ENCODE measurements at places on chromosomes 2 and 18.

- DNase-seq: no peak
Measured at GRCh38 chr2:212815453-212815852, 276.9 kb upstream of the ERBB4 start.

DNA sequence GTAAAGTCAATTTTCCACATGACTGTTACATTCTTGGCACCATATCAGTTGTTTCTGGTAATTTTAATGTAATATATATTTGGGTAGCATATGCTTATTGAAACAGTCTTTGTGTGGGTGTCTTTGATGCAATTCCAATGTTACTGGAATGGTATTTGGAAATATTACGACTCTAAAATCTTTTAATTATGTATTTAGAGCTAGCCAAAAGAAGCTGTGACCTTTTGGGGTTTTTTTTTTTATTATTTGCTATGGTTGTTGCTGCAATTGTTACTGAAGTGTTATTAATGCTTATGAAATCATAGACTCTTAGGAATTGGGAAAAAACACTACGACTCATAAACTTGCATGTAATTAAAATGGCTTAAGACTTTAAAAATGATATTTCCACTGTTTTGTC lies 95.9 kb downstream of the AOX1 start:
- DNase-seq: no peak

DNA sequence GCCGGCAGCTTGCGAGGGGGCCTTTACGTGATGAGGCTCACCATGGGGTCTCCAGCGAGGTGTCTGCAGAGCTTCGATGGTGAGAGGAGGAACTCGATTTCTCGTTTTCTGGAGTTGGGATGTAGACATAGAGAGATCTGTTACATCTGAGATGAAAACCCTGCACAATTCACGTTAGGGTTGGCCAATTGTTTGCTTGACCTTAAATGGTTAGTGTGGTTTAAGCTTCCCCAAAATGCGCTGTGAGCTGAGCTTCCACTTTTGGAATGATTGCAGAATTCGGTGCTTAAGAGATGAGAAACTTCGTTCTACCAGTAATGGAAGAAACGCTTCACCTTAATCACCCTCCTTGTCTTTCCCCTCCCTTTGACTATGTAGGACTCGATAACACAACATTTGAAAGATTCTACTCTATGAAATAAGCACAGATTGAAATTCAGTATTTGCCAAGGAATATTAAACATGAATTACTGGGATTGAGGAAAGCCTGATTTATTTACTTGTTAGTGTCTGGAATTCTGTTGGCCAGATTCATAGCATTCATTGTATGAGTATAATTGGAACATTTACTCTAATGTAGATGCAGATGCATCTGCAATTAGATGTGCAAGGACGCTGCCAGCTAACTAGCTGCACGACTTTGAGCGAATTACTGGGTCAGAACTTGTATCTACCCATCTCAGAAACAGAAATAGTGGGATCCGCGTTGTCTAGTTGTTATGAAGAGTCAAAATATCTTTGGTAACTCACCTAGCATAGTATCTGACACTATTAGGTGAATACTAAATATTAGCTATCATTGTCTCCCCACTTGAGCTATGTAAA lies 1.6 kb upstream of the KLF7 start:
- no peak for DNase-seq

DNA sequence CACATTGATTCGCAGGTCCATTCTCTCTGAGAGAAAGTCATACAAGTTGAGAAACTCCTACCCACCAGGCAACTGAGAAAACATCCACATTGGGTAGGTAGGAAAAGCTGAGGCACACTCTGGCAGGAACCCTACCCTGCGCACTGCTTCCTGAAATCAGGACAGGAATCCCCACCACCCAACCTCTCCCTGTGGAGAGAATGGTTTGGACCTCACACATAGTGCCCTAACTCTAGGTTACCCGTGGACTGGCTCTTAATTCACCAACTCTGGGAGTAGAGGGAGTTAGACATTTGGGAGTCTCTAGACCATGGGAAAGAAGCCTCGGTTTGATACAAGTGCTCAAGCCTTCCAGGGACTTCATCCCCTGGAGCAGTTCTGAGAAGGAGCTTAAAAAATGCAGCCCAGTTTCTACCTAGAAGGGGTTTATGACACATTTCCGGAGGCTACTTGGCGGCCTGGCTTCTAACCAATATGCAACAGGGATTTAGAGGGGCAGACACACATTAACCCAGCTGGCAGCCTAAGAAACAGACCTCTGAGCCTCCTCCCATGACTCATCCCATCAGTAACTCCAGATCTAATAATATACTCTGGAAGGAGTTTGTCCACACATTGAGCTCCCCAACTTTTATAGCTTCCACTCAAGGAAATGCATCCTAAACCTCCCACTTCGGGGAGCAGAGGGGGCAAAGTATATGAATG lies 136.7 kb downstream of the EML6 start:
- DNase-seq: no peak

DNA sequence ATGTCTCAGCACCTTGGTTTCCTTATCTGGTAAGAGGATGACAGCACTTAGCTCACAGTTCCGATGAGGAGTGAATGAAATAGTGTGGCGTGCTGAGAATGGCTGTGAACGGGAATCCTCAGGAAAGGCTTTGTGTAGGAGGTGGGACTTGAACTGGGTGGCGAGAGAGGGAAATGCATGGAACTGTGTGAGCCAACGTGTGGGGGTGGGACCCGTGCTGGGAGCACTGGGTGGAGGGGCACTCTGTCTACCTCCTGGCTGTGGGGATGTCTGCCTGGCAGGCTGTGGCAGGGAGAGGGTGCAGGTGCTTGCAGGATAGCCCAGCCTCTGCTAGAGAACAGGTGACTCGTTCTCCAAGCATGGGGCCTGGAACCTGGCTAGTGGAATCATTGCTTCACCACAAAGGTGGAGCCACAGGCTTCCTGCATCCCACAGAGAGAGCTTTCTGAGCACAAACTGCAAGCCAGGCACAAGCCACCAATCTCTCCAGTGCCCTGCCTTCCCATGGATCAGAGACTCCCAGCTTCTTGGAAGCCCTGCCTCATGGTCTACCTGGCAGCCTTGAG lies 145.2 kb downstream of the CELF4 start:
- no peak for DNase-seq

DNA sequence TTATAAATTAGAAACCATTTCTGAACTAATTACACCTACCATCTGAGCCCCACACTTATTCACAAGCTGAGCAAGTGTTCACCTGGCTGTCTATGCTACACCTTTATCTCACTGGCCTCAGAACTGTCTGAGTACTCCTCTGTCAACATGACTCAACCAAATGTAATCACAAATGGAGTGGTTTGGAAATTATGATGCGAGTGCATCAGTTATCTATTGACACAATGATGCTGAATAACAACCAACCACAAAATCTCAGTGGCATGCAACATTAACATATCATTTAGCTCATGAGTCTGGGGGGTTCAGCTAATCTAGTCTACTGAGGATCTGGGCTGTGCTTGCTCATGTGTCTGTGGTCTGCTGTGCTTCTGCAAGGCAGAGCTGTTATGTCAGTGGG lies 184.2 kb upstream of the NXPH2 start:
- no peak for DNase-seq

DNA sequence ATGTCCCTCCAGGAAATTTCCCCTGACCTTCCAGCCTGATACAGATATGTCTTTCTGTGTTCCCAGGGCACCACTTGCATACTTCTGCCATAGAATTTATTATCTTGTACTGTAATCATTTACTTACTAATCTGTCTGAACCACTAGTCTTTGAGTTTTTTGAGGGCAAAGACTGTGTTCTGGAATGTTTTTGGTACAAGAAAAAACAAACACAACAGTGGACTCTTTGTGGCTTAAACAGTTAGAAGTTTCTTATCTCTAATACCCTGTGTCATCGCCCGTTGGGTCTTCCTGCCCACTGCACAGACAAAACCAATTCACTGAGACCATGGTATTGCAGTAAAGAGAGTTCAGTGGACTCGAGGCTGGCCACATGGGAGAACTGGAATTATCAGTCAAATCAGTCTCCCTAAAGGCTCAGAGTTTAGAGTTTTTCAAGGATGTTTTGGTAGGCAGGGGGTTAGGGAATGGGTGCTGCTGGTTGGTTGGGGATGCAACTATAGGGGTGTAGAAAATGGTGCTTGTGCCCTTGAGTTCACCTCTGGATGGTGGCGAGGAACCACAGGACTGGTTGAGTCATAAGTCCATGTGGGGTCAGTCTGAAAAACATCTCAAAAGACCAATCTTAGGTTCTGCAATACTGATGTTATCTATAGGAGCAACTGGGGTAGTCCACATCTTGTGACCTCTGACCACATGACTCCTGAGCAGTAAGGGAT lies 20.3 kb downstream of the RALB start:
- no peak for DNase-seq

- no peak for DNase-seq
Measured at GRCh38 chr2:73946215-73946614, 19.5 kb downstream of the DGUOK start.

- no peak for DNase-seq
Measured at GRCh38 chr2:99545066-99545465, 55.2 kb upstream of the REV1 start.

DNA sequence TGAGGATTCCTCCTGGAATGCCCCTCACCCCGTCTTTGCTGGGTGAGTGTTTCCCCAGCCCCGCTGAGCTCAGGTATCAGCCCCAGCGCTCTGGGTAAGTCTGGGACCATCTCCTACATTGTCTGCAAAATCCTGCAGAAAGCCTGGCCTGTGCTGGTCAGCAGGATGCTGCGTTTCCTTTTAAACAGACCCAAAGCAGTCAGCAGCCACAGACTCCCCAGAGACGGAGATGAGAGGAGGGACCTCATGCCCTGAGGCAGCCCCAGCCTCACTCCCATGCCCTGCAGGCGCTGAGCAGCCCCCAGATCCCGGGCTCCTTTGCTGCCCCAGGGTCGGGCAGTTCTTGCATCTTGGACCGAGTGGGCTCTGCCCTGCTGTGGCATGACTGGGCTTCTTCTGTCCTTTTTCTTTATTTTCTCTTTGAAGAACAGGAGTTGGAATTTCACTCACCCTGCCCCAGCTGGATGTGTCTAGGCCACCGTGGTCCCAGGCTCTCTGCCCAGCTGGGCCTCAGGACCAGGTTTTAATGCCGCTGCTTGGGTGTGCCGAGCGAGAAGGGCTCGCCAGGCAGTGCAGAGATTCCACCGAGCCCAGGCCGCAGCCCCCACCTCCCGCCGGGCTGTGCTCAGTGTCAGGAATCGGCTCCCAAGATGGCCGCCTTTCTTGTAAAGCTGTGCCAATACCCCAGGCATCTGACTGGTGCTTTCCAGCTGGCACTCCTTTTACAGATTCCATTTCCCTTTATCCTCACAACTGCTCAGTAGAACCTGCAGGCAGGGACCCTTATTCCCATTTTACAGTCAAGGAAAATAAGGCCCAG lies 43.6 kb downstream of the ODC1 start:
- no peak for DNase-seq

GRCh38 chr2:105509269-105510086 lies 110.6 kb upstream of the FHL2 start:
- no peak for DNase-seq

DNA sequence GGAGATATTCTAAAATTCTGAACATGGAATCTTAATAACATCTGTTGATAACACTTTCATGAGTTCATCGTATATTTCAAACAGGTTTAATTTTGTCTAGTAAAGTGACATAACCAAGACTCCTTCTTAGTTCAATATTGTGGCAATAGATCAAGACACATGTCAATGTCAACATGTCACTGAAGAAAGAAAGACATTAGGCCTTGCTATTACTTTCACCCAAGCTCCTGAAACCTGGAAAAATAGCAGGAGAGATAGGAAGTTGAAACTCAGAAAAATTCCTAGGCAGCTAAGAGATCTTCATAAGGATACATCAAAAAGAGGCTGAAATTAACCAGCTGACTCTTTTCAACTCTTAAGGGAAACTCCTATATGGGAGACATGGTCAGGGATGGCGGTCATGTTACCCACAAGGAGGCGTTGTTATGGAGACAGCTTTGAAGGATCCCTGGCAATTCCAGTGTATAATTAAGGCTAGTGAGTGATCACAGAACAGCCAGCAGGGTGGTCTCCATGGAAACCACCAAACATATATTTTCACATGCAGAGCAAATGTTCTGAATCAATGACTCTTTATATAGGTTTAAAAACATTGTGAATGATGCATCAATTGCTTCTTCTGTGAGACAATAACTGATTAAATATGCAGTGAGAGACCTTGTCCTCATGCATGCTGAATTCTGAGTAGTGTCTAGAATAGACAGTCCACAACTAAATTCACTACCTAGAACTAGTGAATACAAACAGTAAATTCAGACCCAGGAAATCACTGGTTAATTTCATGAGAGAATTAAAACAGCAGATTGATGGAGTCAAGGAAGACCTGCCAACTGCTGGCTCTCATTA lies 115.3 kb upstream of the RIOK3 start:
- DNase-seq: no peak

- DNase-seq: no peak
Measured at GRCh38 chr2:96773922-96774321, 13.2 kb downstream of the CNNM4 start.

DNA sequence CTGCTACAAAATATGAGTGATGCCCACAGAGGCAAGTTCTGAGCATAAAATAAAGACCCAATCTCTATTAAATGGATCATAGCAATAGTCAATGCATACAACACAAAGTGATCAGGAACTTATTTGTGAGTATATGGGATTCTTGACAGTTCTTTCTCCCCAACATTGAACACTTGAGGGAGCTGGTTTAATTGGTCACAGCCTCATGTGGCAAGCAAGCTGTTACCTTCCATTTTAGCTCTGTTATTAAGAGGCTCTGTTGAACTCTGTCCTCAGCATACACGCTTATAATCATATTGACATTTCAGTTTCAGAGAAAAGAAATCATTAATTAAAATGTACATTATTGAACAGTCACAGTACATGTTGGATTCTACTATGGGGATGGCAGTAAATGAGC lies 37.6 kb upstream of the PAX3 start:
- no peak for DNase-seq

DNA sequence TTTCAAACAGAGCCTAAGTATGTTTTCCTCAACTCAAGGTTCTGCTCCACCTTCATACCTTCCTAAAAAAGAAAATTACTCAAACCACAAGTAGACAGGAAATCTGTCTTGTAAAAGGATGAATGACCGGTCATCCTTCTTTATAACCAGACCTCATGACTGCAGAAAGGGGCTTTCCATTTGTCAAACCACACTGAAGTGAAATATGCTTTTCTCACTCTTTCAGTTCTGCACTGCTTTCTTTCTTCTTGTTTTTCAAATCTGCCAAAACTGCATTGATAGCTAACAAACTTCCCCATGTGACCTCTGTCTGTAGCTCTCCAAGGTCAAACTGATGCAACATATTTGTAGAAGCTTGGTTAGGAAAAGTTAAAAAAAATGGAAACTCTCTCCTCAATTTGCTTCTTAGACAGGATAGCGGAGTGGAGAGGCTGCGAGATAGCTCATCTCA lies 308.9 kb upstream of the CCDC68 start:
- DNase-seq: no peak

DNA sequence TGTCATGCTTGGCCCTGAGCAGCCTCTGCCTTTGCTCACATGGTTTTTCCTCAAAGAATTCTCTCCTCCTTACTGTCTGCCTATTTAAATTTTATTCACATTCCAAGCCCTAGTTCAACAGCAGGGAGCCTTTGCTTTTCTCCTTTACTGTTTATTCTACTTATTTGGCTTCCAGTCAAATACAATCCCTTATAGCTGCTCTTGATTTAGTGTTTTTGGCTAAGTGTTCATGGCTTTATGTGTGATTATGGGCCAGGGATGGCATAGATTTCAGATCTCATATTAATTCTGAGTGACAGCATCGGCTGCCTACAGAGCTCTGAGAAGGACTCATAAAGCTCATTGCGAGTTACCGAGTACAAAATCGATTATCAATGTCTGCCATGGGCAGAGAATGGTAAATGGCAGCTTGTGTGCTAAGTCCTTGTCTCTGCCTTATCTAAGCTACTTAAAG lies 106.7 kb downstream of the METTL8 start:
- no peak for DNase-seq

GRCh38 chr2:122445003-122445402 lies 689.6 kb downstream of the TSN start:
- no peak for DNase-seq
